ENCODE measurements at places on chromosomes 11 and 22.

- DNase-seq: peak; percentile 2
Observed at GRCh38 chr11:123111465-123111864, 49.5 kb upstream of the HSPA8 start.

DNA sequence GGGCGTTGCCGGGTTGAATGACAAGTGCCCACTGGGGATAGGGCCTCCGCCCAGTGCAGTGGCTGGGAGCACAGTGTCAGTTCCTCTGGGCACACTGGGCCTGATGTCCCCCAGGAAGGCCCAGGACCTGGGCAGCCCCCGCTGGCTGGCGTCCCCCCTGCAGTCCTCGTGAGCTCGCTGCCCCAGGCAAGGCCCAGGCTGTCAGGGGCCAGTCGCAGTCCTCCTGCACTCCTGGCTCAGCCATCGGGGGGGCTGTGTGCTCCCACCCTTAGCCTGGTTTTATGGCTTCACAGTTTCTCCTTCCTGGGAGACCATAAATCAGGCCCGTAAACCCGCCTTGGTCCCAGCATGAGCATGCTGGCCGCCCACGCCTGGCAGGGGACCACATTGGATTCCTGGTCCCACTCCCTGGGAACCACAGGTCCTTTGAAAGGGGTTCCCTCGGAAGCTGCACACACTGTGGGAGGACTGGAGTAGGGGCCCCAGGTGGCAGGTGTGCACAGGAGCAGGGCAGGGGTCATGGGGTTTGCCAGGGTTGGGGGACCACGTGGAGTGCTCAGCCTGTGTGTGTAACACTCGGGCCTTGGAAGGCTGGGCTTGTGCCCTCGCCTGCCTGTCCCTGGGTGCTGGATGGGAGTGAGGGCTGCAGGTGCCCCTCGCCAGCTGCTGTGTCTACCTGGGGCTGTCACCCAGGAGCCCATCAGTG lies 113.6 kb downstream of the KCNQ1OT1 start:
- no peak for DNase-seq

DNA sequence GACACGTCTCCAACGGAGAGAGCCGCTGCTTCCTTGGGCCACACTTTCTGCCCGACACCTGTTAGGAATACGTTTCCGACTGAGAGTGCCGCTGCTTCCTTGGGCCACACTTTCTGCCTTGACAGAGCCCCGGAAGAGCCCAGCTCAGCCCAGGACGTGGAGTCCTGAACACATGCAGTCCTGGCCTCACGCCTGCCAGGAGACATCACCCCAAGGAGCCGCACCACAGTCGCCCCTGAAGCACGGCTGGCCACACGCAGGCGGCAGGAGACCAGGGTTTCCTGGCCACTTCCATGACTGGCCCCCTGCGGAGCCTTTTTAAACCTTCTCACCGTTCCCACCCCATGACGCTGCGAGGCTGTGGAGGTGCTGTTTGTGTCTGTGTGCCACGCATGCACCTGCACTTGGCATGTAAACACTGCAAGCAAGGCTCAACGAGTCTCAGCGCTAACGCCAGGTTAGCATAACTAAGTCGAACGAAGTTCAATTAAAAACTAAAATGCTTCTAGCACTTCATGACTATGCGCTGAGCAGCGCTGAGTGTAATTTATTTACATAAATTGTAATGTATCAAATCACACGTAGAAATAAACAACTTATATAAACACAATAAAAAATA lies 8.8 kb downstream of the TOLLIP start:
- DNase-seq: no peak

DNA sequence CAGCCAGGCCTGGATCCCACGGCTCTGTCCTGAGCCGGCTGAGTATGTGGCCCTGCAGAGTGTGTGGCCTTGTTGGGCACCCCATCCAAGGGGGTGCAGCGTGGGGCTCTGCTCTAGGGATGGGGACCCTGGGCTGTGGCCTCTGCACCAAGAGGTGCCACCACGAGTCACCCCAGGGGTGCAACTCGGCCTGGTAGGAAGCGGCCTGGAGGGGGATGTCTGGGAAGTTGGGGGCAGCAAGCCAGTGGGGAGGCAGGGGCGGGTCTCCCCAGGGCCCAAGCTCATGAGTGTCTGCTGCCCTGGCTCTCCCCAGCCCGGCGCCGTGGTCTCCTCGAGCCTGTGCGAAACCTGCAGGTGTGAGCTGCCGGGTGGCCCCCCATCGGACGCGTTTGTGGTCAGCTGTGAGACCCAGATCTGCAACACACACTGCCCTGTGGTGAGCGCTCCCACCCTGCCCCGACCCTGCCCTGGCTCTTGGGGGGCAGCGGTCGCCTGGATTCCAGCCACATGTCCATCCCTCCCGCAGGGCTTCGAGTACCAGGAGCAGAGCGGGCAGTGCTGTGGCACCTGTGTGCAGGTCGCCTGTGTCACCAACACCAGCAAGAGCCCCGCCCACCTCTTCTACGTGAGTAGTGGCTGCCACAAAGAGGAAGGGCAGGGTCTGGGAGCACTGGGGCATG lies 24.2 kb upstream of the MUC5B start:
- no peak for DNase-seq

DNA sequence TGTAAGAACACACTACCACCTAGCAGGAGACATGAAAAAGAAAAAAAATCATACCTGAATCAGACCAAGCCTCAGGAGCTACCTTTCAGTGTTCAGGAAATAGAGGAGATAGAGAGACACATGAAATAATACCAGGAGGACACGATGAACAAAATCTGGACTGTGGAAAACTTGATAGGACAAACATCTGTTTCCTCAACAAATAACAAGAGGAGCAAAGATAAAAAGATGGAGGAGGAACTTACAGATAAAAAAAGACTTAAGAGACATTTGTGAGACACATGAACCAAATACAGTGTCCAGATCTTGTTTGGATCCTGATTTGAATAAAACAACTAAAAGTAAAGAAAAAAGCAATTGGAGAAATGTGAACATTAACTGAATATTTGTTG lies 12.4 kb upstream of the KCNE3 start:
- no peak for DNase-seq

- DNase-seq: no peak
Observed at GRCh38 chr11:126891556-126892217, 108.9 kb downstream of the KIRREL3 start.

DNA sequence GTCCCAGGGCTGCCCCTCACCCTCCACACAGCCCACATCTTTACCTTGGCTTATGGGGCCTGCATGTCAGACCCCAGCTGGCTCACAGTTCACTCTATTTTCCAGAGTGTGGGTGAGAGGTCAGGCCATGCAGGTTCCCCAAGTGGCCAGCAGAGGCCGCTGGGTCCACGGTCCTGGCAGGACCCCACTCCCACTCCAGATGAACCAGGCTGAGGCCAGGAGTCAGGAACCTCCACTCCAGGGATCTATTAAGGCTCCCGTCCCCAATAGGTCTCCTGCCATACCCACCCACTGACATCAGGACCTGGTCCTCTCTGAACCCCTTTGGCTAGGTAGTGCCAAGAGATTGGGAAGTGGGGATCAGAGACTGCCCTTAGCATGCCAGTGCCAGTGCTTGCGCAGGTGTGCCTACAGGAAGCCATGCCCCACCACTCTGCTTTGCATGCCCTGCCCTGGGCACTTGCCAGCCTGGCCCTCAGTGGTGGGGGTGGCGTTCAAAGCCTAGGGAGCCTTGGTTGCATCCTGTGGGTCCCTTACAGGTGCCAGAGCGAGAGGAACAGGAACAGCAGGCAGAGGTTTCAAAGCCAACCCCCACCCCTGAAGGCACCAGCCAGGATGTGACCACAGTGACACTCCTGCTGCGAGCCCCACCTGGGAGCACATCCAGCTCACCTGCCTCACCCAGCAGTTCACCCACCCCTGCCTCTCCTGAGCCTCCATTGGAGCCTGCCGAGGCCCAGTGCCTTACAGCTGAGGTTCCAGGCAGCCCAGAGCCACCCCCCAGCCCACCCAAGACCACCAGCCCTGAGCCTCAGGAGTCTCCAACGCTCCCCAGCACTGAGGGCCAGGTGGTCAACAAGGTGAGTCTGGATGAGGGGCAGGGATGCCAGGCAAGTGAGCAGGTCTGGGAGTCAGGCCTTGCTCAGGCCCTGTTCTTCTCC lies 8.3 kb downstream of the SMTN start:
- no peak for DNase-seq

- DNase-seq: no peak
Observed at GRCh38 chr11:68865241-68865640, 23.5 kb upstream of the CPT1A start.

DNA sequence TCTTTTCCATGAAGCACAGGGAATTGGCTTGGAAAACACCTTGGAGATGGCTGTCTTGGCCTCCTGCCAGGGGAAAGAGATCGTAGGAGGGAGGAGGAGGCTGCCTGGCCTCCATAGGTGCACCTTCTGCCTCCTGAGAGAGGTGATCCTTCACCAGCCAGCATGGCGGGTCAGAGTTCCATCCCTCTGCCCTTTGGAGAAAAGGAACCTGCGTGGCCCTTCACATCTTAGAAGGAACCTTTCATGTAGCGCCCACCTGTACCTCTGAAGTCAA lies 58.2 kb upstream of the DRD2 start:
- no peak for DNase-seq

DNA sequence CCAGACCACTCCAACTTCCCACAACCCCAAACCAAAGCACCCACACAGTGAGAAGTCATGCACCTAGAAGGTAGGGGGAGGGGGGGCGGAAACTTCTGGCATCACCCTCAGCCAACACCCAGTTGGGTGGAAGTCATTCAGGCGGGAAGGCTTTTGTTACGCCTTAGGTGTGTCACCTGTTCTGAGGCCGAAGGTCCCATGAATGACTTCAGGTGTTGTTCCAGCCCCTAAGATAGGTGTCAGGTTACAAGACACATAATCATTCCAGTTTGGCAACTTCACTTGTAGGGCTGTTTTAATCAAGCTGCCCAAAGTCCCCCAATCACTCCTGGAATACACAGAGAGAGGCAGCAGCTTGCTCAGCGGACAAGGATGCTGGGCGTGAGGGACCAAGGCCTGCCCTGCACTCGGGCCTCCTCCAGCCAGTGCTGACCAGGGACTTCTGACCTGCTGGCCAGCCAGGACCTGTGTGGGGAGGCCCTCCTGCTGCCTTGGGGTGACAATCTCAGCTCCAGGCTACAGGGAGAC lies at the start of gene TMPRSS4:
TMPRSS4 (plus strand) TSS at position 325 of the 528 bp plus-strand sequence. CDS start 225 bp downstream, outside the sequence.
- DNase-seq: no peak

- no peak for DNase-seq
Observed at GRCh38 chr11:107752508-107752907, 40.7 kb upstream of the SLN start.

GRCh38 chr11:65301491-65302329 lies 13.0 kb upstream of the CDC42EP2 start:
- no peak for DNase-seq

- no peak for DNase-seq
Observed at GRCh38 chr11:134202661-134203060, 21.1 kb downstream of the NCAPD3 start.

GRCh38 chr22:50305923-50306566 lies 1.4 kb downstream of the PLXNB2 start:
- peak; percentile 47 for DNase-seq

DNA sequence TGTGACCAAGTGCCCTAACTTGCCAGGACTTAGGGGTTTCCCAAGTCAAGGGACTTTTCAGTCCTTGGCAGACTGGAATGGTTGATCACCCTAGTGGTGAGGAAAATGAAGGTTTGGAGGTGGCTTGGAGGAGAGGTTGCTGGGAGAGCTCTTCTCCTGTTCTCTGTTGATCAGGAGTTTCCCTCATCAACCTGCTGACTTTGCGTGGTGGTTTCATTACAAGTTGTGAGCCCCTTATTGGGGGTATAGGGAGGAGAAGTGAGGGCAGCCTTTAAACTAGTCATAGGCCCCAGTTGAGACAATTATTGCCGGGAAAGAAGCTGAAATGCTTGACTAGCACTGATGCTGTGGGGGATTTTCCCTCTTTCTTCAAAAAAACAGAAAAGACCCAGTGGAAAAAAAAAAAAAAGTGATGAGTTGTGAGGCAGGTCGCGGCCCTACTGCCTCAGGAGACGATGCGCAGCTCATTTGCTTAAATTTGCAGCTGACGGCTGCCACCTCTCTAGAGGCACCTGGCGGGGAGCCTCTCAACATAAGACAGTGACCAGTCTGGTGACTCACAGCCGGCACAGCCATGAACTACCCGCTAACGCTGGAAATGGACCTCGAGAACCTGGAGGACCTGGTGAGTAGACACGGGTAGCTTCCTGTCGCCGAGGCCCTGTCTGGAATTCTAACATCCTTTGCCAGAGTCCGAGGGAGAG lies at the start of gene CXCR5:
CXCR5 (plus strand) TSS at position 525 of the 704 bp plus-strand sequence; CDS start at position 575, 50 bp downstream.
- no peak for DNase-seq

DNA sequence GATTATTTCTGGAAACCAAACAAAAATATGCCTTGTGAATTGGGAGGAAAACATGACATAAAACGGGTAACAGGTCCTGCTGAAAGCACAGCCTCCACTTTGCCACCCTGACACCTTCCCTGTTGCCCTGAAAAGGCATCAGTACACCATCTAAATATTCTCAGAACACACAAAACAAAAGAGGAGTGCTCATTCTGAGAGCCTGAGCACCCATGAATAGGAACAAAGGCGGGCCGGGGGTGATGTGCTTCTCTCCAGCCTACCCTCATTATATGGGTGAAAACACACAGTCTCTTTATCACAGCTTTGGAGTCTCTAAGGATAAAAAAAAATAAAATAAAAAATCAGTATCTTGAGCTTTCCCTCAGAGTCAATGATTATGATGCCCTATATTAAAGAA lies 19.7 kb downstream of the SCUBE2 start:
- DNase-seq: no peak

DNA sequence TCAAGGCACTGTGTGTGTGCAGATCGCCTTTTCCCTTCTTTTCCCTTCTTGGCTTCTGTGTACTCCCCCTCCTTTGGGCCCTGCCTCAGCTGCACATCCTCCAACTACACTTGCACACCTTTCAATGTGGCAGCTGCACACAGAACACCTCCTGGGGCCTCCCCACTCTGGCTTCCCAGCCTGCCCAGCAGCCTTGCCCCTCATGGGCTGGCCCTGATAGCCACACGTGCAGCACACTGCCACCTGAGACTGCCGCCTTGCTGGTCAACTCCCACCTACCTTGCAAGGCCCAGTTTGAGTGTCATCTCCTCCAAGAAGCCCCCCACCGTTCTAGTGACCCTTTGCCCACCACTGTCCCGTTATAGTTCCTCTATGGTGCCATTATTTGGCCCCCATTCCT lies 77.3 kb upstream of the ARFGAP3 start:
- DNase-seq: no peak

DNA sequence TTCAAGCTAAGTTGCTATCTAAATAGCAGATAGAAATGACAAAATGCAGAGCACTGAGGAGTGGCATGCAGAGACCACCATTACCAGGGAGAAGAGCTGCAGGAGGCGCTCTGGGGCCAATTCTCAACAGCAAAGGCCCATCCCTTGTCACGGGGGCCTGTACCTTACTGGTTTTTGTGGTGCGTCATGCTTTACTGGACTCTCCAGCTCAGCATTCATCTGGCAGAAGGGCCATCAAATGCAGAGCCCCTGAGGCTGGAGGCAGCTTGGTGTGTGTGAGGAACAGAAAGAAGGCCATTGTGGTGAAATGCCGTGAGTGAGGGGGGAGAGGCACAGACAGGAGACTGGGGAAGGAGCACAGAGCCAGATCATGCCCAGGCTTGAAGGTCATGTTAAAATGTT lies 56.5 kb upstream of the NAV2 start:
- DNase-seq: no peak
